ENCODE measurements at places on chromosomes 2 and 18.
A peak's percentile ranks its signal among the peaks of the same experiment; 100 is the strongest.

DNA sequence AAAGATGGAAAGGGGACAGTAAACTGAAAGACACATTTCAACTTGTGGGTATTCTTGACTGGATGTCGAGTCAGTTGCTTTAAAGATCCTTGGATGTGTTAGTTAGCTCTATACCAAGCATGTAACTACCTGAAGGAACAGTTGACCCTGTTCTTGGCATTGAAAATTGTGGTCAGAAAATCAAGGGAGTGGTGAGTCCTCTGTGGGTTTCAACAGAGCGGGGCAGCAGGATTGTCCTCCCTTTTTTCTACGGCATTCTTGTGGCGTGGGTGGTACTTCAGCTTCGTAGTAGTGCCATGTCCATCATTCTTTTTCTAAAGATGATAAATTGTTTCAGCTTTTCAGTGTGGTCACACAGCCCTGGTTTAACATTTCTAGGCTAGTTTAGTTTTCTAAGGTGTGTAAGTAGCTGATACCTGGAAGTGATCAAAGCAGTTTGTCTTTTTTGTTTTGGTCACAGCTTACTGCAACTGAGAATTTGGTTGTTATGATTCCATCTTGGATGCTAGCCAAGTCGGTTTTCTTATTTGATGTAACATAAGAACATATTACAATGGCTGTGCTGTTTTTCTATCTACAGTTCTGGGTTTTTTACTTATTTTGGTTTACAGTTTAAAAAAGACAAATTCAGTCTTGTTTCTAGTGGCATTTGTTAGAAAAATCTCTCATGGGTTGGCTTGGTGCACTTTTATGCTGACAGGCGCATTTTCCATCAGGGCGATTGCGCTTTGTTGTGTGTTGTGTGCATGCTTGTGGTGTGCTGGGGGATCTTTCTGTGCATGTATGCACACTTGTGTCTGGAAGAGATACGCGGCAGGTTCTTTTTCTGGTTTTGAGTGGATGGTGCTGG is 84.7 kb downstream of the ZNF407 start:
- no peak for DNase-seq

DNA sequence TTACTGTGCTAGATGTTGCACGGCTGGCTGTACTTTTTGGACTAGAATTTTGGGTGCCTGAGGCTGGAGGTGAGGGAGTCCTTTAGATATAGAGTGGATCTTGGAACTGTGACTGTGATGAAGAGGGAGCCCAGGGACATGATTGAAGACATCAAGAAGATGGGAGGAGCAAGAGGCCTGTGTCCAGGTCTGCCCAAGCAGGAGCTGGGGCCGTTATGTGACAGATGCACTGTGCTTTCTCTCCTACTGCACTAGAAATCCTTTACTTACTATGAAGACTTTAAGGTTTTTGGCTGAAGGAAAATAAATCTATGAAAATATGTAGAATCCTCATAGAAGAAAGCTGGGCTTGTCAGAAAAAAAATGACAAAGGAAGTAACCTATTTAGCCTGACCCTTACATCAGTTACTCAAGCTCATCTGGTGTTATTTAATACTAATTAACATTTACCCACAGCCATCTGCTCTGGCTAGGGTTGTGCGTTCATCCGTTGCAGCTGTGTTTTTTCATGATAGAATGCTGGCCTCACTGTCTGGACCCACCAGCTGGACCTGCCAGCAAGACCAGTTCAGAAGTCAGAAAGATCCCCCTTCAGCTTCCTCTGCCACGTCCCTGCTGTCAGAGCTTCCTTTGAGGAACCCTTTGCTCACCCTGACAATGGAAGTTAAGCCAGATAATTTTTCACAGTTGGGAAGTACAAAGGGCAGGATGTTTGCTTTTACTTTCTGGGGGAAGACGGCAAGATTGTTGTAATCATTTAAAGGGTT is 16.7 kb downstream of the TSN start:
- no peak for DNase-seq

DNA sequence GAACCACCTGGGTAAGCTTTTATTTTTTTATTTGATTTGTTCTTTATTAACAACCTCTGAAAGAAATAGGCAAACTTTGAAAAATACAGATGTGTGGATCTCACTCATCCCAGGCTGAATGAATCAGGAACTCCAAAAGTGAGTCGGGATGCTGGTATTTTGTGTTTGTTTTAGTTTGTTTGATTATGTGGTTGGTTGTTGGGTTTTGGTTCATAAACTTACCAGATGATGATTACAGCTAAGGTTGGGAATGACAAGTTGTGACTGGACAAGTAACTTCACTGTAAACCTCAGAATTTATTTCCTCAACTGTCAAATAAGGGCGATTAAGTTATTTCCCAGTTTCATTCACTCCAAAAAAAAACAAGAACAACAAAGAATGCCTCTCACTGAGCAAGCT is 80.5 kb upstream of the KIF5C start:
- DNase-seq = no peak

- DNase-seq = peak; percentile 73
Observed at GRCh38 chr2:96637385-96638143, 548 bp downstream of the KANSL3 start.

DNA sequence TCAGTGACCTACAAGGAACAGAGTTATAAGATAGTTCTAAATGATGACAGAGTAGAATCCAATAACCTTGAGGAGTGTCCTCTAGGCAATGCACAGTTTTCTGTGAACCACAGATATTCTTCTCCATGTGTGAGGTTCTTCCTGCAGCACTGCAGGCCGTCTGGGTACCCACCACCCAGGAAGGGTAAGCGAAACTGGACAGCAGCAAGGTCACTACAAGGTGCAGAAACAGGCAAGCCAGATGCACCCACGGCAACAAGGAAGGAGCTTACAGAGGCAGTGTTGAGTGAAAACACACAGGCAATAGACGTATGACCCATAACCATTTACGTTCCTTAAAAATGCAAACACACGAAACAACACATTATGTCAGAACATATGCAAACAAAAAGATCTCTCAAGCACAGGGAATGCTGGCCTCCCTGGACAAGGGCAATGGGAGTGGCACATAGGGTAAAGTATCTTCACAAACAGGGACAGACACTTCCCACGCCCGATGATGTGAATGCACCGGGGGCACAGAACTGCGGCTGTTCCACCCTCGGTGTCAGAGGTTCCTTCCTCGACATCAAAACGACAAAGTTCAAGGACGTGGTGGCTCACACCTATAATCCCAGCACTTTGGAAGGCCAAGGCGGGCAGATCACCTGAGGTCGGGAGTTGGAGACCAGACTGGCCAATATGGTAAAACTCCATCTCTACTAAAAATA is 84.1 kb downstream of the NDUFA10 start:
- DNase-seq = no peak

DNA sequence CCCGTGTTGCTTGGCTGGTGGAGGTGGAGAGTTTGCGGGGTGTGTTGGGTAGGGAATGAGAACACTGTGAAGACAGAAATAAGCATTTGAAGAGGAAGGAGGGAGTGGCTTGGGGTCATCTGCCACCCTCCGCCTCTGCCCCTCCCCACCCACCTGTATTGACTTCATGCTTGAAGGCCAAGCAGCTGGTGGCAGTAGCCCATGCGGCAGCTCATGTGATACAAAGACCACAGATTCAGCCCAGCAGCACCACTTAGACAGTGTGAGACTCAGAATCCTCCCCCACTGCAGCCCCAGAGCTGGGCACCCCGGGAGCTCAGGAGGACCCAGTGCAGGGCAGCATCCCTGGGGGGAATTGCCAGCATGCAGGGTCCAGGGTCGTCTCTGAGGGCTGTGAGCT is 15.4 kb downstream of the NPPC start:
- no peak for DNase-seq

- no peak for DNase-seq
Observed at GRCh38 chr2:238945433-238946150, 97.7 kb downstream of the TWIST2 start.

DNA sequence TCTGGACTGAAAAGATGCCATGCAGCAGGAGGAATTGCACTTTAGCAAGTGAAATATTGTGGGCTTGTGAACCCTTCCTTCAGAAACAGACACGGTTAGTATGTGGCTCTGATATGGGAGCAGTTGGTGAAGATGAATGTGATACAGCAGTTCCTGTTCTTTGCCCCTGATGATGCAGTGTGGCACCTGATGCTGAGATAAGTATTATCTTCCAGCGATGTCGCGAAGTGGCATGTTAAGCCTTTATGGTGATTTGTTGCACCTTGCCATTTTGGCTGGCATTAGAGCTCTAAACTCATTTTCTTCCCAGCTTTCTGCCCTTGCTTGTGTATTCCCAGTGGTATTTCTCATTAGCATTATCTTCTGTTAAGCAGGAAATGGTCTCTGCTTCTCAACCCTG is 441.6 kb upstream of the RAB12 start:
- no peak for DNase-seq

GRCh38 chr2:70596293-70596692 is 42.7 kb upstream of the TGFA start:
- DNase-seq = no peak

DNA sequence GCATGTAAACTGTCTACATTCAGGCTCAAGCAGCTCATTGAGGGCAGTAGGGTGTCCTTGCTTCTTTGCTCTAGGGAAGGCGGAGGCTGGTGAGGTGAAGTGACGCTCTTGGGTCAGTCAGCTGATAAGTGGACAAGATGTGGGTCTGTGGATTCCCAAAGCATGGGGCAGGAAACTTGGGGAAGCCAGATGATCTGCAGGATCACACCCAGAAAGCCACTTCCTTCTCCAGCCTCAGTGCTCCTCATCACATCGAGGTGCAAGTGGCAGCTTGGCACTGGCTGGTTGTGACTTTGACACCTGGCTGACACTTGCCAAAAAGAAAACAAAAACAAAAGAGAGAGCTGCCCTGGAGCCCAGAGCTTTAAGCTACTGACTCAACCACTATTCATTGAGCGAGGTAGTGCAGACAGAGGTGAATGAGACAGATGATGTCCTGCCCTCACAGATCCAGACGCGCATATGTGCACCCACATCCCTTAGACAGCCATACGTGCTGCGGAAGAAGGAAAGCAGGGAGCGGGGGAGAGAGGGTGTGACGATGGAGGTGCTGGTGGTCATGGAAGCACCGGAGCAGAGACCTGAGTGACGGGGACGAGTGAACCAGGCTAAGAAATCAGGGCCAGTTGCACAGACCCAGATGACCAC is 3.1 kb upstream of the CIB4 start:
- DNase-seq = no peak

DNA sequence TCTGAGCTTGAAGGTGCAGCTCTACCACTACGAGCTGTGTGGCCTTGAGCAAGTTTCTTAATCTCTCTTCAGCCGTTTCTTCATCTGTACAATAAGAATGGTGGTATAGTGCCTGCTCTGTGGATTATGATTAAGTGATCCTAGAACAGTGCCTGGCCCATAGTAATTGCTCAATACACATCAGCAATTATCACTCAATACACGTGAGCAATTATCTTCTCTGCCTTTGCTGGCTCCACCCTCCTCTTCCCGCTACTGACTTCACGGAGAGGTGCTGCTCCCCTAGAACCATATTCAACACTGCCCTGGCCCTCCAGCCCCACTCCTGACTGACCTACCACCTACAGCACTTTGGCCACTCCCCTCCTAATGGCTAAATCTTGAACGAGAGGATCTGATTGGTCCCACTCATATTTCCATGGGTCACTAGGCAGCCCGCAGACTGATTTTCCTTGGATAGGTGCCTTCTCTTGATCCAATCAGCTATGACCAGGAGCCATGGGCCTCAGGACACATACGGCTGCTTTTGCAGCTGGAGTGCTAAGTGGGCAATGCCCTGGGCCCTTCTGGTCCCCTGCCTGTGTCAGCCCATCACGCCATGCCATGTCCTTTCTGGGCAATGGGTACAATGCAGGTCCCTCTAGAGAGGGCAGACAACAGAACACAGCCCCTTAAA is 77.5 kb downstream of the STPG4 start:
- no peak for DNase-seq

- no peak for DNase-seq
Observed at GRCh38 chr2:45675263-45675812, 23.9 kb downstream of the PRKCE start.

- no peak for DNase-seq
Observed at GRCh38 chr2:145729481-145729880, 1209.6 kb upstream of the ZEB2 start.

All from hematopoietic multipotent progenitor cell treated with erythropoietin and hydrocortisone succinate and interleukin-3 and kit ligand, for 15 days (in vitro differentiated cells).